H9 (cell line): ENCODE measurements at places on chromosomes 16 and 17. TPM values are rescaled to one million over a fixed set of nuclear protein-coding genes. Genes with fewer than 3 reads are reported as not detected.

Gene CACNG1
- total RNA-seq = not detected in 2 replicates

- DNase-seq = no peak
These were observed 12.7 kb downstream of the MNT start for GRCh38 chr17:2388020-2388682.

Gene CES5A
- total RNA-seq = not detected in 2 replicates

GRCh38 chr17:39213852-39214251 lies 11.9 kb downstream of the STAC2 start:
- no peak for DNase-seq

Gene DPEP3
- total RNA-seq = 0.59 and 0.68 TPM in 2 replicates
